Anterior cingulate cortex (tissue), 58 donors: ENCODE measurements at places on chromosomes 3 and 15.

- DNase-seq: no peak
Measured at GRCh38 chr3:35849963-35850362, 210.6 kb downstream of the ARPP21 start.

DNA sequence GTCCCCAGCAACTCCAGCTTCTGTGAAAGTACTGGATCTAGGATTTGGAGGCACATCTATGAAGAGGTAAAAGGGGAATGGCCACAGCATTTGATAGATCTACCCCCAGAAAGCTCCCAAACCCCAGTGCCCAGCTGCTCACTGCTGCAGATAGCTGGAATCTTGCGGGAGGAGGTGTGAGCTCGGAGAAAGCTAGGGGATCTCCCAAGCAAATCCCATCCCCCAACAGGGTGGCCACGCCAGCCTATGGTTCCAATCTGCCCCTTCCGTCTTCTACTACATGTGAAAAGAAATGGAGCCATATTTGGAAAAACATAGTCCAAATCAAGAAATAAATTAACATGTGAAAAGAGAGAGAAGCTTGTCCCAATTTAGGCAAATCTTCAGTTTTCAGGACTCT is 42.0 kb downstream of the SEMA5B start:
- DNase-seq: no peak

GRCh38 chr3:58217209-58217811 is 6.5 kb upstream of the DNASE1L3 start:
- peak; percentile 63 for DNase-seq

DNA sequence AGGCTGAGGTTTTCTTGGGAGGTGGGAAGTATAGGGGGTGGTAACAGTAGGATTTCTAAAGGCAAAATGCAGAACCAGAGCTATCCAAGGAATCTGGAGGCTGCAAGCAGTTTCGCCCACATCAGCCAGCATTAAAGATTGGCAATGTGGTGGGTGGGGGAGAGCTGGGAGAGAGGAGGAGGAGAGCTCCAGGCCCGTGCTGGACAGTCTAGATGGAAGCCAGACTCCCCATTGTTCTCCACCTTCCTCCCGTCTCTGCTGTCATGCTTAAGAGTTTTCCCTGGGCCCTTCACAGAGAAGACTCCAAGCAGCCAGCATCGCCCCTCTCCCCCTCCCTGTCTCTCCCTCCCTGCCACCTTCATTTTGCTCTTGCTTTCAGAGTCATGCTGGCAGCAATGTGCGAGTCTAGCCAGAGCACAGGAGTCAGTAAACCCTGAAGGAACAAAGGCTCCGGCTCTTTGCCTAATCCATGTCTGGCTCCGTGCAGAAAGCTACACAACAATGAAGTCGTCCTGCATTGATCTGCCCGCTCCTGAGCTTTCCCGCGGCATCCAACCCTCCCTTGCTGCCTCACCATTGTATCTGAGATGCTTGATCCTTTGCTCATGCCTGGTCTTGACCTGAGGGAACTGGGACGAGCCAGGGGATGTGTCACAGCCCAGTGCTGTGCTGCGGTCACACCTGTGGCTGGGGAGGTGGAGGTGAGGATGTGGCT is 282.9 kb downstream of the NTRK3 start:
- no peak for DNase-seq

GRCh38 chr3:125395091-125395490 is 20.0 kb upstream of the ZNF148 start:
- no peak for DNase-seq

DNA sequence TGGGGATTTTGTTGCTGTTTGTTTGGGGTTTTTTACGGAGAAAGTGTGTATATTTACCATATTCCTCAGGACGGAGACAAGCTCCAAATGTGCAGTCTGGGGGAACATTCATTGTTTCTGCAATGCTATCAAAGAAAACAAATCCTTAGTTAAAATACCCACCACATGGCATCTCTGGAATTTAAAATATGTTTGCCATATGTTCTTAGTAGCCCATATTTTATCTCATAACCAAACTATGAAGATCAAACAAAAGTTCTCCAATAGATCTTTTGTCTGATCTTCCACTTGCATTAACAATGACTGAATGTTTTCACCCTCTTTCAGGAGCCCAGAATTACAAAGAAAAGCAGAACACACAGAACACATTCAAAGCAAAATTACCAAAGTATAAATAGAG is 35.3 kb downstream of the EFHB start:
- no peak for DNase-seq

DNA sequence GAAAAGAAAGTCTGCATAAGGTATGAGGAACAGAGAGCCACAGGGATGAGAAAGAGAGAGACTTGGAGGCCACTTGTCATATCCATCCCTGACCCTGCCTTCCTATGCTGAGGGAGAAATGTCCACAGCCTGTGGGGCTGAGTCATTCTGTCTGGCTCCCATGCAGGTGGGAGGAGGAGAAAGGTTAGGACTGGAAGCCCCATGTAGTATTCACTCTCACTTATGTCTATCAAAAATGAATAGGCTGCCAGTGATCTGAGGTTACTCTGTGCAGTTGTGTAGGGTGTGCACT is 71.3 kb downstream of the RAB11A start:
- DNase-seq: no peak

GRCh38 chr3:182629521-182629920 is 163.8 kb upstream of the ATP11B start:
- no peak for DNase-seq

DNA sequence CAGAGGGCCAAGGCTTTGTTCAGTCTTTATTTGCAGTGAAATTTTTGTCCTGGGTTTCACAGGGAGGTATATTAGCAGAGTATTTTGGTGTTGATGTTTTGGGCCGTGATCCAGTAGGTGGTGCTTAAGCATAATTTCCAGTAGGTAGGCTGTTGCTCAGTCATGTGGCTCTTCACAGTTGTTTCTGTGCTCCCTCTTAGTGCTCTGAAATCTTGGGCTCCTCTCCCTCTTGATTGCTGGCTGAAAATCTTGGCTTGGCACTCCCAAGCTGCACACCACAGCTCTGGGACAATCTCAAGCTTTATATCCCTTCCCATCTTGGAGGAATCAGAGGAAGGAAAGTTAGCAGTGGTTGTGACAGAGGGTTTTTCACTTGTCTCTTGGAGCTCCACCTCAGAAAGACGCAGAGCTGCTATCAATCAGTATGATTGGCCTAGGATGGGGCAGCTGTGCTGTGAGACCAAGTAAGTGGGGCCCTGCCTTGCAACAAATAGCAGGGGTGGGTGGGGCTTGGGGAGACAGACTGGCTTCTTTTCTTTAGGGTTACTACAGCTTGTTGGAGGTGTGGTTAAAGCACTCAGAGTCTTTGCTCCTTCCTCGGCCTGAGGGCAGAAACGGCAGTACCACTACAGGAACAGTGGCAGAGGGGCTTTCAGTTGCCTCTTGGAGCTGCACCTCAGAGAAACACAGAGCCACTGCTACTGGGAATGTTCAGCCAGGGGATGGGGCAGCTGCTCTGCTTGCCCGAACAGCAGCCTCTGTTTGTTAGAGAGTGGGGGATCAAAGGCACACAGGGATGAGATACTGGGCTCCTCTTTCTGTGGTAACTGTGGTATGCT is 627.0 kb downstream of the SI start:
- no peak for DNase-seq

DNA sequence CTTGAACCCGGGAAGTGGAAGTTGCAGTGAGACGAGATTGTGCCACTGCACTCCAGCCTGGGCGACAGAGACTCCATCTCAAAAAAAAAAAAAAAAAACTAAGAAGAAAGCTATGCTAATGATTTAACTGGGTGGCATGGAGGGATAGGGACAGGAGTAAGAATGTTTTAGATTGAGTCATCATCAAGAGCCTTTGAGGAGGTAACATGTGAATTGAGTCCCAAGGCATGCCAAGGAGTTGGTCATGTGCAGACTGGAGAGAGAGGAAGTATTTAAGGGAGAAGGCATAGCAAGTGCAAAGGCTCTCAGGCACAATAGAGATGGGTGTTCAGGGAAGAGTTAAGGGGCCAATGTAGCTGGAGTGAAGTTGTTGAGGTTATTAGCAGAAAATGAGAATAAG is 9.1 kb downstream of the BNC1 start:
- no peak for DNase-seq

- no peak for DNase-seq
Measured at GRCh38 chr3:3851621-3852323, 52.5 kb downstream of the LRRN1 start.

DNA sequence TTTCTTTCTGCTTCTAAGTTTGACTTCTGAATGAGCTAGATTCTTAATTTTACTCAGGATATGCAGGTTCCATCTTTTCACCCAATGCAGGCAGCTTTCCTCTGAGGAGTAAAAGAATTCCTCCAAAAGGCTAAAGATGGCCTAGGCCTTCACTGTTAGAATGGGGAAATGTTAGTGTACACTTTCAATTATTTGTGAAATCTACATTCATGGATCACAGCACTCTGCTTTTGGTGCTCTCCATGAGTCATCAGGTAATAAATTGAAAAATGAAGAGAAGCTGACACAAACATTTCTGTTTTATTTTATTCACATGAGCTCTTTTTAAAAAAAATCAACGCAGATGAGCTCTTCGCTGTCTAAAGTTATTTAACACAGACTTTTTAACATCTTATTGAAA is 502.5 kb upstream of the GOLIM4 start:
- no peak for DNase-seq

DNA sequence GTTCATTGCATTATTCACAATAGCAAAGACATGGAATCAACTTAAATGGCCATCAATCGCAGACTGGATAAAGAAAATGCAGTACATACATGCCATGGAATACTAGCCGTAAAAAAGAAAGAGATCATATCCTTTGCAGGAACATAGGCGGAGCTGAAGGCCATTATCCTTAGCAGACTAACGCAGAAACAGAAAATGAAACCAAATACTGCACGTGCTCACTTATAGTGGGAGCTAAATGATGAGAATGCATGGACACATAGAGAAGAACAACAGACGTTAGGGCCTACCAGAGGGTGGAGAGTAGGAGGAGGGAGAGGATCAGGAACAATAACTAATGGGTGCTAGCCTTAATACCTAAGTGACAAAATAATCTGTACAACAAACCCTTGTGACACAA is 57.9 kb downstream of the RASA2 start:
- no peak for DNase-seq

DNA sequence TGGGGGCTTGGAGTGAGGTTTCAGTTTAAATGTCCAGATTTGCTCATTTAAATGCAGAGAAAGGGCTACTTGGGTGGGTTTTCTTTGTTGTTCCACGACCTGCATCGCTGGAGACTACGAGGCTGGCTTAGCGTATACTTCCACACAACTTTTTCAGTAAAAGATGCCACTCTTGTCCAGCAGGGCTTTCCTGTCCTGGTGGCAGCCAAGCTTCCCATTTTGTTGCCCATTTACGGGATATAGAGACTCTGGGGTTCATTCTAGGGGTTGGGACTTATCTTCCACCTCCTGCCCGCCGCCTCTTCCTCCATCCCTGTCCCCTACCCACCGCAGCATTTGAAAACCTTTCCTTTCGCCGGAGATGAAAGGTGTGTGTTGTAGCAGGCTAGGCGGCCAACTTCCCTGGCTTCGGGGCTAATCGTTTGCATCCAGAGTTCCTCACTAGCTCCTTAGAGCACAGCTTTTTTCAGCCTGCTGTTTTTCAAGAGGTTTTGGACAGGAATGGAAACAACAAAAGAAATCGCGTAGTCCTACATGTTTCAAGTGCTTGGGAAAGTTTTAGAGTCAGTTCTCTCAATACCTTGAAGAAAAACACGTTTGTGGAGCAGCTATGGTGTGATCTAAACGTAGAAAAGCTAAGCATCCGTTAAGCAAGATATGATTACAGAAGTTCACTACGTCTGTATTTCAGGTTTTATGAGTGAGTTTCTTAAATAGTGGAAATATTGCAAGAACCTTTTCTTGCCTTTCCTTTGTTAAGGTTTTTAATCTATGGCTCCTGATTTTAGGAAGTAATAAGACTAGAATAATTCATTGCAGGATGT is 843 bp downstream of the CHRNA5 start:
- no peak for DNase-seq

- no peak for DNase-seq
Measured at GRCh38 chr3:65993134-65993900, 45.4 kb downstream of the MAGI1 start.

- DNase-seq: no peak
Measured at GRCh38 chr3:183497313-183497712, 58.2 kb downstream of the KLHL6 start.

DNA sequence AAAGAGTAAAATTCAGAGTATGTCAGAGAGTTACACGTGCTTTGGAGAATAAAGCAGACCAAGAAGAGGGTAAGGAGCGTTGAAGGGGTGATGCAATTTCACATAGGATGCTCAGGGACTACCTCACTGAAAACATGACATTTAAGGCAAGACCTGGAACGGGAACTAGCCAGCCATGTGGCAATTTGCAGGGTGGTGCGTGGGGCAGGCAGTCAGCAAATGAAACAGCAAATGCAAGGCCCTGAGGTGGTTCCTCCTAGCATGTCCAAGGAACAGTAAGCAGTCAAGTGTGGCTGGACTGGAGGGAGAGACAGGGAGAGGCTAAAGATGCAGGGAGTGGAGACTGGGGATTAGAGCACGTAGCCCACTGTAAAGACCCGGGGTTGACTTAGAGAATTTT is 146.1 kb upstream of the LPP start:
- DNase-seq: no peak

DNA sequence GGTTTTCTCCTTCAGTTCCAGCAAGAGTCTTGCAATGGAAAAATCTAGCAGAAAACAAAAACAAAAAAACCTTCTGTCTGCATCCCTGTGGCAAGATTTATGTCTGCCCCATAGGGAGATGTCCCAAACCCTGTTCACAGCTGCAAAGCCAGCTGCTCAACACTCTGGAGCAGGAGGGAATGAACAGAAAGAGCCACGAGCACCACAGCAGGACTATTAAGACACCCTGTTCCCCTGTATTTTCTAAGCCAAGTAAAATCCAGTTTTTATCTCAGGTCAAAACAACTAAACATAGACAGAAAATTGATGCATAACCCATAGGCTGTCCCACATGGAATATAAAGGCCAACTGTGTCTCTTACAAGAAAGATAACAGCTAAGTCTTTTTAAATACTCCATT is 357.9 kb downstream of the LSAMP start:
- DNase-seq: no peak

GRCh38 chr15:96428742-96429141 is 98.2 kb downstream of the NR2F2 start:
- no peak for DNase-seq
